Bone marrow (tissue), 2 donors: ENCODE measurements at places on chromosomes 12 and 14.

DNA sequence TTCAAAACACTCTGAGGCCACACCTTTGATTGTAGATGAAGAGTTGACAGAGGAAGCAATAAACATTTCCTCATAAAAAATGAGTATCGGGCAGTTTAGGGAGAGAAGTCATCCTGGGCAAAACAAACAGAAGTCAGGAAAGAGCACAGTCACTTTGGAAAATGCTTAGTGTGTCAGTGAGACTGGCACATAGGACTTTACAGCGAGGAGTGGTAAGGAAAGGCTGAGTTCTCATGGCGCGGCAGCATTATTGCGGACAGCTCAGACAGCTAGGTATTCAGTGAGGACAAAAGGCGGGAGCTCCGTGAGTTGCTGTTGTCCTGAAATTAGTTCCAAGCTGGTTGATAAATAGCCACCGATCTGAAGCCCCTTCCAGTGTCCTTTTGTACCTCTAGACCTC lies 229.9 kb downstream of the SNAPC1 start:
- no peak for DNase-seq

- DNase-seq: no peak
Observed at GRCh38 chr12:116515684-116516083, 43.5 kb upstream of the MAP1LC3B2 start.

DNA sequence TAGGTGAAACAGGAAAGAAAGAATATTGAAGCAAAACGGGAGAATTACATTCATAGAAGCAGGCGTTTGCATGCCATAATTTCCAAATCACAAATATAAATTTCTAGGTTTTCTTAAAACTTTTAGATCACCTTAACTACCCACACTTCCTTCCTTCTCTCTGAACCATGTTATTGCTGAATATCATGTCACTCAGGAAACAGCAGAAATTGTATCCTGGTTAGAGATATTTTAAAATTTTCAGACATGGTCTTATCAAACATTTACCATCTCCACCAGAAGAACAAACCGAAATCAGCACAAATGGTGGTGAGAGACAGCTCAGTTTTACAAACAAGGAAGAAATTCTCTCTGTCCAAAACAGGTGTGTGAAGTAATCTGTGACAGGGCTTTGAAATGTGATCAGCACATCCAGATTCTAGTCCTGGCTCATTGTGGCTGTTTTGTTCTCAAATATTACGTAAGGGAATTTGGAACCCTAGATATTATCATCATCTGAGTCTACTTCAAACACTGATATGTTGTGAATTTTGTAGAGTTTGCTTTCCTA lies 16.3 kb downstream of the TESPA1 start:
- DNase-seq: no peak

DNA sequence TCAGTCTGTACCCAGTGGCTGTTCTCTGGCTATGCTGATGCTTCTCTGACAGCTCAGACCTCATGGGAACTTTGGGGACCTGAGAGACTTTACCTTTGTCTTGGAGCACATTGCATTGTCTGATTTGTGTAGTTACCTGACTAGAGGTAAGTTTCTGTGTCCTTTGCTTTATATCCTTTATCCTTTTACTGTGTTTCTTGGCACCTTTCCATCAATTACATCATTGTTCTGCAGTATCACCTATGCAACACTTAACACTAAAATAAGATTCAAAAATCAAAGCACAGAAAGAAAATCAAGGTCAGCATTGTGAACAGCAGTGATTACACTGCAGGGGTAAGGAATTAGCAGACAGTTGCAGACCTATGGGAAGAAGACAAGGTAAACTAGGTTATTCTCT lies 43.8 kb downstream of the SLC35F4 start:
- DNase-seq: no peak

DNA sequence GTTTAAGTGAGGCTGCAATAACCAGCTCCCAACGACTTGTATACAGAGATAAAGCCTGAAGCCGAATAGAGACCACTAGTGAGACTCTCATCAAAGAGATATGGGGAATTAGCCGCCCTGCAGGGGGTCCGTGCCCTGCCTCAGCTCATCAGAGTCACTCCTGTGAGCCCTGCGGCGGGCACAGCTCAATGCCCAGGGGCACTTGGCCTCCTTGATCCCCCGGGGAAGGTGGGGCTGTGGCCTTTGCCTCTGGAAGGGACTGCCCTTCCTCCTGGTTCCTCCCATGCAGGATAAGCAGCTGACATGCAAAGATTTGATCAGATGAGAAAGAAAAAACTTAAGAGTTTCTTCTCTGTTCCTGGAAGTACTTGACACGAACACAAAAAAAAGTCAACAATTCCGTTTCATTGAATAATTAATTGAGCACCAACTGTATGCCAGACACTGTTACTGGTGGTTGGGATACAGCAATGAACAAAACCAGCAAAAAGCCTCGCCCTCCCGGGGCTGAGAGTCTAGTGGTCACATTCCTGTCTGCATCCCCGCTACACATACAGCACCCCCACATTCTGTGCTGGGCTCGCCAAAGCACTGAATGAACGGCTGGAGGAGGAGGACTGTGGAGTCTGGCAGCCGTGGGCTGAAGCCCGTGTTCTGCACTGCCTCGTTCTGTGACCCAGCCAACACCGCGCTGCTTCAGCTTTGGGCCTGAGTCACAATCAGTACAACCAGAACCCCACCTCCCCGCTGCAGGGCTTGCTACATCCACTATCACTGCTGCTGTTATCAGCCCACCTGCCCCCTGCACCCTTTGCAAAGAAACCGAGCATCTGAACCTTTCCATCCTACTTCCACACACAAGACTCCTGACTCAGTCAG lies 10.3 kb downstream of the TTC7B start:
- no peak for DNase-seq

- no peak for DNase-seq
Observed at GRCh38 chr12:130671556-130671955, 44.5 kb downstream of the RIMBP2 start.

DNA sequence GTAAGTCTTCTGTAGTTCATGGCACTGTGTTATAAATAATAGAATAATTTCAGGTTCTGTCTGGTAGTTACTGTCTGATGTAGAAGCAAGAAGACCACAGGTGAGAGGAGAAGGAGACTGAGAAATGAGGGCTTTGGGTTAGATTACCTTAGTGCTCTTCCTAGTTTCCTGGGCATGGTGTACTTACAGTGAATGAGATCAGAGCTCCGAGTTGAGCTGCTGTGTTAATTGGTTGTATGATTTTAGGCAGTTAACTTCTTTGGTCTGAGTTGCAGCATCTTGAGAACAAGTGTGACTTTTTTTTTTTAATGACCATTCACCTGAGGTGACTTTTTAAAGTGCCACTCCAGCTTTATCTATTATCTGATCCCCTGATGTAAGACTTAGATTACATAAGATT lies 41.5 kb downstream of the WDR20 start:
- DNase-seq: no peak

- no peak for DNase-seq
Observed at GRCh38 chr14:95409477-95410272, 90.0 kb upstream of the CLMN start.

DNA sequence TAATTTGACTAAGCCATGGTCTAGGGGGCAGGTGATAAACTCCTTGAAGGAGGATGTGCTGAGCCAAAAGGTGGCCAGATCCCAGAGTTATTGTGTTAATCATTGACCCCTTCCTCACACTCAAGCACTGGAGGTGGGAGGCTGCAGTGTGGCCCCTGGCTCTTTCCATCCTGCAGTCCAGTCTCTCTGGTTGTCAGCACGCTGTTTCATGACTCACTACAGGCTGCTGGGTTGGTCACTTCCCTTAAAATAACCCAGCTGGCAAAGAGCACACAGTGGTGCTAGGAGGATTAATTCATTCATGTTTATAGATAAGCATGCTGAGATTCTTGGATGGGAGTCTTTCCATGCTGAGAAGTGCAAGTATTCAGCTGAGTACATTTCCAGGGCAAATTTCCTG lies 228.9 kb downstream of the ANO2 start:
- no peak for DNase-seq

- no peak for DNase-seq
Observed at GRCh38 chr14:92729634-92730358, 18.6 kb downstream of the LGMN start.

GRCh38 chr12:8667270-8667669 lies 4.6 kb upstream of the MFAP5 start:
- DNase-seq: peak; percentile 36

GRCh38 chr12:113751513-113751912 lies 214.6 kb downstream of the RBM19 start:
- DNase-seq: no peak

GRCh38 chr14:65745396-65746190 lies 333.1 kb downstream of the FUT8 start:
- no peak for DNase-seq

DNA sequence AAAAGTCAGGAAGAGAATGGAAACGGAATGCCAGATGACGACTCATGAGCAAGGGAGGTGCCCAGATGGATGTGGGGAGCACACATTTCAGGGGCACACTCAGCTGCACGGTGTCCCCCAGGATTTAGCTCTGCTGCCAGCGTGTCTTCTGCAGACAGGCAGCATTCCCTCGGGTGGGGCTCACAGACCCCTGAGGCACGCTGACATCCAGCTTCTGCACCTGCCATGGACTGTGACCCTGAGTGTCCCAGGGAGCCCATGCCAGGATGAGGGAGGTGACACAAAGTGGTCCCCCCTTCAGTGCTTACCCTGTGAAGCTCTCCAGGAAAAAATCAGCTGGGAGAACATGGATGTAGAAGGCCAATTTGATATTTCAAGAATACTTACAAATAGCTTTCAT lies 84.2 kb downstream of the PIWIL1 start:
- no peak for DNase-seq
